K562 (cell line): ENCODE measurements at places on chromosomes 5 and 9.
A peak's percentile ranks its signal among the peaks of the same experiment; 100 is the strongest.

DNA sequence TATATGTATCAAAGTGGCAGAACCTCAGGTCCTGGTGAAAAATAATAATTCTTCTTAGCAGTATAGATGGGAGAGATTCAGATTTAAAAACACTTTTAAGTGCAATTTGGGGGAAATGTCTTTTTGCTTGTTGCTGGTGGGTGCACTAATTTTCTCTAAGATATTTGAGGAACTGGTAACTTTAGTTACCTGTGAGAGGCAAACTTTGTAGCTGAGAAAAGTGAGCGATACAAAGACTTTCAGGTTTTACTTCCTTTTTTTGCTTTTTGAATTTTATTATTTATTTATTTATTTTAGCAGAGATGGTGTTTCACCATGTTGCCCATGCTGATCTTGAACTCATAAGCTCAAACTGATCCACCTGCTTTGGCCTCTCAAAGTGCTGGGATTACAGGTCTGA, 303.1 kb upstream of the PTGER4 start:
- no peak for DNase-seq

DNA sequence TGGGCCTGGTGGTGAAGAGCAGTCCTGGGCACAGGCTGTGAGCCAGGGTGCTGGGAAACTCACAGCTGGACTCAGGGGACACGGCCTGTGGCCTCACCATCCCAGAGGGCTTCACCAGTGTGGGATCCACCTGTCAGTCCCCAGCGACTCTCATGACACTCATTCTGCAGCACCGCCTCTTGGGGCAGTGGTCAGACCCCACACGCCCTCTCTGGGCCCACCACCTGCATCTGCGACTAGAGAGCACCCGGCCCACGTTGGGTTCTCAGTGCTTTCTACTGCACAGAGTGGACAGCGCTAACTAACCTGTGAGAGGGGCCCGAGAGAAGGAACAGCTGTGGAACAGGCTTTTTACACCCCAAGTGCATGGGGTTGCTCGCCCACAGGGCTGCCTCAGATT, 45.8 kb upstream of the GARNL3 start:
- no peak for DNase-seq

DNA sequence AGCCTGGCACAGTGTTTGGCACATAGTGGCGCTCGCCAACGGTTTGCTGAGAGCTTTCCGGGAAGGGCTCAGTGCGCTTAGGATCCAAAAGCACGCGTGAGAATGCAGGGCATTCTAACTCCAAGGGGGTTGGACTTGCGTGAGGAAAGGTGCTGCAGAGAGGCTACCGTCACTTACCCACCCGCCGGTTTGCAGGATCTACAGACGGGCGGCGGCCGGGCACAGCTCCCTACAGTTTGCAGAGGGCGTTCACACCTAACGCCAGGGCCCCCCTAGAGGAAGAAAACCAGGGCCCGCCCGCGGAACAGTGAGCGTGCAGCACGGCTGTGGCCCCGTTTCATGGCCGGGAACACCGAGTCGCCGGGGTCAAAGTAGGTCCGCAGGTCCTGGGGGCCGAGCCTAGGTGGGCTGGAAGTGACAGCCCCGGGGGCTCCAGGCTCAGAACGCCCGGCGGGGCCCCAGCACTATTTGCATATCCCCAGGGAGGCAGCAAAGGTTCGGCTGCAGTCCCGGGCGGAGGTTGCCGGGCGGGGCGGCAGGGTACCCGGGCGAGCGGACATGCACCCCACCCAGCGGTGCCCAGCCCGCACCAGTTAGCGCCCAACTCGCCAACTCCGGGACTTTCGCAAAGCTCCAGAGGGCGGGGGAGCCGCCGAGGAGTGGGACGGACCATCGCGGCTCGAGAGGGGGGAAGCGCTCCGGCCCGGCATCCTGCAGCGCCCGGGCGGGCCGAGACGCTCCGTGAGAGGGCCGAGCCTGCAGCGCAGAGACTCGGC, 526 bp upstream of the GALNT10 start:
- DNase-seq = peak; percentile 90

GRCh38 chr9:105171589-105171988, 72.9 kb upstream of the SLC44A1 start:
- DNase-seq = no peak
